Adipocyte (in vitro differentiated cells): ENCODE measurements at places on chromosomes 1 and 21.

DNA sequence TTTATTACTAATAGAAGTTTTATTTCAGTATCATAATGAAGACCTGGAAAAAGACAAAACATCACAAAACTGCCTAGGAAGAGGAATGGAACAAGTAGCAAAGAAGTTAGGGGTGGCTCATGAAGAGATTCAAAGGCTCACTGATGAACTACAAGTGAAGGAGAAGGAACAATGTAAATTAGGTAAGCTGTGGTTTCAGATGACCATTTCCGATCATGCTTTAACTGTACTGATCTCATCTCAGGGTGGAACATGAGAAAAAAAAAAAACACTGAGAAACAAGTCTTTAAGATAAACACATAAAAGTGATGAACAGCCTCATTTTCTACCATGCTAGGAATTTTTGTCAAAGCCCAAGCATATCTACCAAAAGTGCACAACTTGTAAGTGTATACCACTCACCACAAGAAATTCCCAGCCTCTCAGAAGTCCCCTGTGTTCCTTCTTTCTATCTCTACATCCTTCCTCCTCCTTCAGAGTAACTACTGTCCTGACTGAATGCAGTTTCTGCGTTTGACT lies 19.6 kb downstream of the CCDC30 start:
- DNase-seq: no peak

DNA sequence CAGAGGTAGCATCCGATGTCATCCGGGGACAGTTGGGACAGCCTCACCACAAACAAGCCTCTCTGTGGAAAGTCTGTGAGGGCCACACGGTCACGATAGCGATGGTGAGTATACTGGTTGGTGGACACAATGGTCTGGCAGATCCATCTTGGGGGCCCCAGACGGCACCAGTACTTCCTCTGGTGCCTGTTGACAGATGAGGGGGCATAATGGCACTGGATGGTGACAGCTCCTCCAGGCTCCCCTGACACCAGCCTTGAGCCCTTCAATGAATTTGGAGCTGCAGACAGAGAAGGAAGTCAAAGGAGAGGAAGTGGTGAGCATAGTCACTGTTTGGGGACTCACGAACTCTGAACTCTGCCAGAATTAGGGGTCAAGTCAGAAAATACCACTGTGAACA lies 8.0 kb downstream of the FCAMR start:
- DNase-seq: no peak

- no peak for DNase-seq
Observed at GRCh38 chr1:27518808-27519207, 28.8 kb upstream of the WASF2 start.

DNA sequence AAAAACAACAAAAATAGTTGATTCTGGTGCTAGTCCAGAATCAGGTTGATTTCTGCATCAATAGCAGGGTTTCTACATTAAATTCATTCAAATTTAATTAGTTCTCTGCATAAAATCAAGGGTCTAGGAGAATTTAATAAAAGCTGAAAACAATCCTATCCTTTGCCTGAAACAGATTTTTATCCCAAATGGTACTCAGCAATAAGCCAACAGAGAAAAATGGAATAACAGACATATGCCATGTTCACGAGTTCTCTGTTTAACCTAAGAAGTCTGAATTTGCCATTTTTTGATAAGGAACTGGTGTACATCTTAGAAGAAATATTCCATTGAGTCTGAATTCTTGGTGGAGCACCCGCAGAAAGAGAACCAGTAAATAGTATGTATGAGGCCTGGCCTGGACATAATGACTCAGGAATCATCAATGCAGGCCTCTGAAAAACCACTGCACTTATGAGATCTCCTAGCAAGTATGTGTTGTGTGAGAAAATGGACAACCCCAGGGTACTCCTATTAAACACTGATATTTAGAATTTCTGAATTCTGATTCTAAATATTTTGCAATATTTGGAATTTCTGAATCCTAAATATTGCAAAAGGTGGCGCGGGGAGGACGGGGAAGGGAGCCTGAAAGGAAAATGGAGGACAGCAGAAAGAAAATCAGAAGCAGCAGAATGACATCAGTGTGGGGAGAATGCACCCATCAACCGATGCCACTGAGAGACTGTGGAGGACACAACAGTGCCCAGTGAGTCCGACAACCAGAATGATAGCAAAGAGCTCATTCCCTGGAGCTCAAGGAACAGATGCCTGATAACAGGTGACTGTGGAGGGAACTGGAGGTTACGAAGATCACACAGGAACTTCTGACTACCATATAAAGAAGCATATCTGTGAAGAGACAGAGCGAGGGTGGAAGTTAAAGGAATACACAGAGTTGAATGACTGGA lies 97.6 kb downstream of the APP start:
- DNase-seq: peak; percentile 46

DNA sequence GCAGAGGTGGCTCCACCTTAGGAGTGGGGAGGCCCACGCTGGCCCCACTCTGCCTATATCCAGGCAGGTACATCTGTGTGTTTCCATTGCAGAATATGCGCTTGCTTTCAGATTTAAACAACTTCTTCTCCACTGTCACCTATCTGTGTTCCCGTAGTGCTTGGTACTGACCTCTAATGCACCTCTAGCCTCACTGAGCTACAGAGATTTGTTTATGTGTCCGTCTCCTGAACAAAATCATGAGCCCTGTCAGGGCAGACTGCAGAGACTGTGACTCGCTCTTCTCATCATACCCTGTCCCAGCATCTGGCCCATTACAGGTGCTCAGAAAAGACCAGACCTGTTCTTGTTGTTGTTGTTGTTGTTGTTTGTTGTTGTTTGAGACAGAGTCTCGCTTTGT lies 14.5 kb upstream of the LRRC38 start:
- no peak for DNase-seq

DNA sequence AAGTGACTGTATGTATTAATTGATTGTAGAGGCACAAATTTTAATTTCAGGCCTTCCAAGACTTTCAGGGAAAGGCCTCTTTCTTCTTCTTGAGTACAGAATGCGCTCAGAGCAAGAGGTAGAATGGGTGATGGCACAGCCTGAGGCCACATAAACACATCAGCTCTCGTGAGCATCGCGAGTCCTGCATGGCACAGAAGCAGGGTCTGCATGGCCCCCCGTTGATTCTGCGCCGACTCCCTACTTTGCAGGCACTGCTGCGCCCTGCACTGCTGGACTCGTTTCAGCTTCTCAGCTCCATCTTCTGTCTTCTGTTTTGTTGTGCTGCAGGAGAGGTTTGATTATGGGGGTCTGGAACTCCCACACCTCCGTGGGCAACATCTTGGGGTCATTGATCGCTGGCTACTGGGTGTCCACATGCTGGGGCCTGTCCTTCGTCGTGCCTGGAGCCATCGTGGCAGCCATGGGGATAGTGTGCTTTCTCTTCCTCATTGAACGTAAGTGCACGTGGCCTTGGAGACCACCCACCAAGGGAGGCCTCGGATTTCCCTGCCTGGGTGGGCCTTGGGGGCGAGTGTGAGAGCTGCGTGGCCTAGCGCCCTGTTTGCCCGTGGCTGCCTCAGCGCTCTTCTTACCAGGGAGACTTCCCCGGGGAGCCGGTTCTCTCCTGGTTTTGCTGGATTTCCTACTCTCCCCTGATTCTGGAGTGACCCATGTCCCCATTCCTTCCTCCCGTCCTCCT lies 29.6 kb downstream of the SLC37A1 start:
- no peak for DNase-seq

DNA sequence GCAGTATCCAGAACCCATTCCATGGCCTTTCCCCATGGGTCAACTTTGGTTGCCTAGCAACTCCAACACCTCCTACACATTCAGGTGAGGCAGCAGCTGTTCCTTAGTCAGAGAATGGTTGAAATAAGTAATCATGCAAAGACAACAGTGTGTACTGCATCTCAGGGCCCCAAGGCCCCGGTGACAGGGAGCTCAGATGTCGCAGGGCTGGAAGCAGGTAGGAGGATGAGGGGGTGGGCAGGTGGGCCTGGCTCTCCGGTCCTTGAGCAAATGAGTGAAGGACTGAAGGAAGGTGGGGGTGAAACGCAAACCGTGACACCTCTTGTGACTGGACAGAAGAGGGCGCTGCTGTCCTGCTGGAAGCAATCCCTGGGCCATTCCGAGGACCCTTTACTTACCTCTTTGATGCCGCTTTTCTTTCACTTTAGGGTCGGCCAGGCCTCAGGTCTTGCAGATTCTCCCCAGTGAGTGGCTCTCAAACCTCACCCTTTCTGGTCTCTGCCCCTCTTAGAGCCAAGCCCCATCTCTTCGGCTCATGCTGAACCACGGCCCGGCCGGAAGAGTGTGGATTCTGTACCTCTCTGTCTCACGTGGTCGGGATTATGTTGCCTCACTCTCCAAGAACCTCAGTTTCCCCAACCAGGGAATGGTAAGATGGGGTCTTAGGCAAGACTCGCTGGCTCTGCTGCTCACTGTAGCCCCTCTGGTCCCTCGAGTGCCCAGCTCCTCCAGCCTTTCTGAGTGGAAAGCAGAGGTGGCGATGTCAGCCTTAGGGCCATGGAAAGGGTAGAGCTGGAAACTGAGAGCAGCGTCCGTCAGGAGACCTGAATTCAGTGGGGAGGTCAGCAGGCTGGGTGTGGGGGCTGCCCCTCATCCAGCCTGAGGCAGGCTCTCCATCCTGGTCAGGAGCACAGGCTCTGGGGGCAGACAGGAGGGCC lies 5.6 kb upstream of the KCNA10 start:
- DNase-seq: peak; percentile 53

DNA sequence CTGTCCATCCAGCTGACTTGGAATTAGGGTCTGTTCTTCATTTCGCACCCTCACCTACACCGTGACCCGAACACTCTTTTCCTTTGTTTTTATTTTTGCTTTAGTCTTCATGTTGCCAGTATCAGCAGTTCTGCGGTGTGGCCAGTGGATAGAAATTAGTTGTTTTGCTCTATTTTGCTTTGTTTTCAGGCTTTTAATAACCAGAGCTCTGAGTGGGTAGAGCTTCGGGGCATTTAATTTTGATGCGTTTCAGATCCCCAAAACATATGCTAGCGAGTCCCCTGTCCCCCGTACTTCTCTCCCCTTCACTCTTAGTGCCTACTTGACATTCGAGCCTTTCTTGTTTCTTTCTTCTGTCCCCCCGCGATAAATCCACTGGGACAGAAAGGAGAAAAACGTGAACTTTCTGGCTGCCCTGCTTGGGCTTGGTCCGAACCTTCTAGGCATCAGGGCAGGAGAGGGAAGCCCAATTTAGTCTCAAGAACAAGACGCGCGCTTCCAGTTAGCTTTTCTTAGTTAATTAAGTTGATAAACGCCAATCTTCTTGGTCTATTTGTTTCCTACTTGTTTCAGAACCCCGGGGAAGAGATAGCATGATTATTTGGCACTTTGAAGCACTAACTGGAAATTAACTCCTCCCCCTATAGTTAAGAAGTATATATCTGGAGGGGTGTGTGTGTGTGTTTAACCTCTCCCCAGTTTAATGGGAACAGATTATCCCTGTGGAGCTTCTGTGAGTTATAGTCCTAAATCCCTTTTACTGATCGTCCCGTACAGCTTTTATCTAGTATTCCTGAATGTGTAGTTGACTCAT lies 839 bp downstream of the SWT1 start:
- peak; percentile 41 for DNase-seq

- DNase-seq: no peak
Observed at GRCh38 chr21:29365661-29366265, 67.0 kb downstream of the BACH1 start.

- no peak for DNase-seq
Observed at GRCh38 chr21:23801292-23801691, 1806.0 kb downstream of the MRPL39 start.

- DNase-seq: no peak
Observed at GRCh38 chr1:34682452-34683223, 72.2 kb upstream of the GJB5 start.

DNA sequence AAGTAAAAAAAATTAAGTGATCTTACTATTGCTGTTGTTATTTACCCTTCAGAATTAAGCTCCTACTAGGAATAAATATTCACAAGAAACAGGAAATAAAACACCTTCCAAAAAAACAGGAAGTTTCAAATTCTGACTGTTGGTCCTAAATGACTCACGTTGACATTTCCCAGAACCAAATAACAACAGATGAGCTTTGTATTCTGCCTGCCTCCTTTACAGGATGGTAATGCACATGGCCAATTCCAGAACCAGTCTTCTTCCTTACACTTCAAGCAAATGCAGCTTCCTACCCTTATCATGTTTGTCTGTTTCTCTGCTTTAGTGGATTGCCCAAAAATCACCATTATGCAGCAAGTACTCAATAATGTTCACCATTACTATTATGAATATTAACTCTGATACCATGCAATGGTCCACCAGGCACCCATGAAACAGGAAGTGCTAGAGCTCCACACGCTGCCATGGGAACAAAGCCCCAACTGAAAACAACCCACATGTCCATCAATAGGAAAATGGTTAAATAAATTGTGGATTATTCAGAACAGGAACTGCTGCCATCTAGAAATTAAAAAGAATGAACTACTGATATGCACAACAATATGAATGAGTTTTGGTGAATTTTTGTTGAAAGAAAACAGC lies 8.9 kb downstream of the CASP9 start:
- no peak for DNase-seq

DNA sequence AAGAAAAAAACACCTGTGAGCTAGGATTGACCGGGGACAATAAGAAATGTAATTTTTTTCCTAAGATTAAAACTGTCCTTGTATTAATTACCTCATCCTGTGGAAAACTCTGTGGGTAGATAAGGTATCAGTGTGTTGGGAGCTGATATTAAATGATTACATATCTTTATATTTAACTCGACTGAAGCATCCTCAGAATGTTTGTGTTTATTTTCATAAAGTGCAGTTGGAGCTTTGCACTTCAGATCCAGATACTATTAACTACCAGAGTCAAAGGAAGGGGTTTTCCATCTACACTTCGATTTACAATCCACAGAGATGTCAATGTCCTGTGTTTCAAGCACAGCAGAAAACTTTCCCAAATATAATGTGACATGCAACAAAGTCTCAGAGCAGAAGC lies 164.5 kb downstream of the NR5A2 start:
- DNase-seq: no peak

DNA sequence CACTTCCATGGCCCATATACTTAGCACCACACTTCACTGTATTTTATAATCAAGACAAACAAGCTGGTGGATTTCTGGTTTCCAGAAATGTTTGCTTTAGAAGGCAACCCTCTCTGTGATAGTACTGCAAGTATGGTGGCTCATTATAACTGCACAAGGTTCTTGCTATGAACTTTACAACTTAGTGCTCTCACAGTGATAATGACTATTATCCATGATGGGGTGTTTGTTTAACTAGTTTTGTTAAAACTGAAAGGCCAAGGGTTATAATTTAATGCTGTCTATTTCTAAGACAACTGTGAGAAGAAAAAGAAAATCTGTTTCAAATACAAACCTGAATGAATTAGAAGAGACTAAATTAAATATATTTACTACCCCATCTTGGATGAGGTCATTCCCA lies 903.2 kb downstream of the ADGRL2 start:
- no peak for DNase-seq

- DNase-seq: no peak
Observed at GRCh38 chr1:178005450-178005849, 35.6 kb upstream of the SEC16B start.

GRCh38 chr1:180119837-180120236 lies 34.8 kb upstream of the QSOX1 start:
- DNase-seq: no peak

DNA sequence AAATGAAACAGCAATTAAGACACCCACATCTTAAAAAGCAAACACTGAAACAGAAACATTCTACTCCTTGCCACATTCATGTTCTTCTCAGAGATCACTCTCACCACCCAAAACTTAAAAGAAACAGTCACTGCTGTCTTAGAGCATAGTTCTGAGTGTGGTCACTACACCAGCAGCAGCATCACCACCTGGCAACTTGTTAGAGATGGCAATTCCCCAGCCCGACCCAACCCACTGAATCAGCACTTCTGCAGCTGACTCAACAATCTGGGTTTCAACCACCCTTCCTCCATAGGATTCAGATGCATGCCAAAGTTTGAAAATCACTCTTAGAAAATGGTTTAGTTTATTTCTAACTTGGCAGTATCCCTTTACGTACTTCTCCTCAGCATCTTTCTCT lies 126.1 kb downstream of the CDC42BPA start:
- peak; percentile 87 for DNase-seq
